ENCODE measurements at places on chromosomes 3 and 15. TPM values are rescaled to one million over a fixed set of nuclear protein-coding genes. Genes with fewer than 3 reads are reported as not detected.

GRCh38 chr15:42549032-42549491 is 424 bp downstream of the HAUS2 start:
- no peaks in the 10 kb centered on the region for H3K27me3 ChIP-seq
- H3K4me3 ChIP-seq, result peak overlapping the region; percentile 94
- DNase-seq, result no peak
- H3K36me3 ChIP-seq, result peaks cover 7% of the 10 kb centered on the region

DNA sequence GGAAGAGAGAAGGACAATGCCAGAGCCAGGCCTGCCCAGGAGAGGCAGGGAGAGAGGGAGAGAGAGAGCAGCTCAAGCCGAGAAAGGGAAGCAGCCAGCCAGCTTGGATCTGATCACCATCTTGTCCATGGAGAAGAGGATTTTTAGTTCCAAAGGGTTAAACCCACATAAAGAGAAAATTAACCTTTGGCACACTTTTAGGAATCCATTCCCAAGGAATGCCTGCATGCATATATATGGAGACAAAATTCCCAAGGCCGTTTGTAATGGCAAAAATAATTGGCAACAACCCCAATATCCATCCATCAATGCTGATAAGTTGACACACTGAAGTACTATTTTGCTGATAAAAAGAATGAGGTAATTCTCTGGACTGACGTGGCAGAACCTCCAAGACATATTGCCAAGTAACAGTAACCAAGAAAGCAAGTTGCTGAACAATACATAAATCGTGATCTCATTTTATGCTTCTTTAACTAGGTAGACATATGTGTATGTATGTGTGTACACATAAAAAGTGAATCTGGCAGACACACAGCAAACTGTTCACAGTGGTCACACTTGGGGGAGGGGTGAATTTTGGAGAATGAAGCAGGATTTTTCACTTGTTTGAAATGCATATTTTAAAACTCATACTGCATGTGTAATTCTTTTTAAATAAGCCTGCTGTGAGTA is 7.5 kb upstream of the STRA6 start:
- DNase-seq, result no peak
- H3K27ac ChIP-seq, result peak overlapping the region; percentile 83
- H3K4me3 ChIP-seq, result no peak overlapping the region
- peaks cover 2% of the 10 kb centered on the region for H3K27me3 ChIP-seq

GRCh38 chr3:10973046-10973595 is 19.4 kb upstream of the SLC6A1 start:
- peaks cover 63% of the 10 kb centered on the region for H3K27me3 ChIP-seq
- H3K27ac ChIP-seq, result no peak overlapping the region
- peaks cover 1% of the 10 kb centered on the region for H3K36me3 ChIP-seq
- H3K4me3 ChIP-seq, result no peak overlapping the region
- no peak for DNase-seq

TYRO3 gene
- total RNA-seq, result 11.8 TPM

KLHL40 gene
- not detected for total RNA-seq

CGNL1 gene
- total RNA-seq, result 7.1 TPM

Measured in chondrocyte (in vitro differentiated cells).